ENCODE measurements at places on chromosomes 1 and 21.

DNA sequence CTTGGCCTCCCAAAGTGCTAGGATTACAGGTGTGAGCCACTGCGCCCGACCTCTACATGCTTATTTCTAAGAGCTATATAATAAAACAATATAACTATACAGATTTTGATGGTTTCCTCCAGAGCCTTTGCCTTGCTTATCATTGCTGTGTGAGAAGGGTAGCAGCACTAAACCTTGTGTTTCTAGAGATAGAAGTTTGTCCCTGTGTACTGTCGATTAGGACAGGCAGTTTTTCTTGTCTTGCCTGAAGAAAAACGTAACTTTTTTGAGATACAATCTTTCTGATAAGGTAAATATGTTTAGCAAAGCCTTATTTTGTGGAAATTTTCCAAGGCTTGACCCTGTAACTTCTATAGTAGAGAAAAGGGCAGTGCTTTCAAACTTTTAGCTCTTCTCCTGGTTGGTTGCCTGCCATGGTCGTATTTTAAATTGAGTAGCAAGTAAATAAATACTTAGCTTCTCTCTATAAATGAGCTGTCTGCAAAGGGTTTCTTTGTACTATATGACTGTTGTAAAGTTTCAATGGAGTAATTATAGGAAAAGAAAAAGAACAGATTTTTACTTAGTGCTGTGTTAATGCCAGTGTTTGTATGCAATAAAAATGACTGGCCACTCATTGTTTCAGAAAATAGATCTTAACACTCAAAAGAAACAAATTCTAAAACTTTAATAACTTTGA, 86.4 kb upstream of the CACYBP start:
- DNase-seq, result no peak

DNA sequence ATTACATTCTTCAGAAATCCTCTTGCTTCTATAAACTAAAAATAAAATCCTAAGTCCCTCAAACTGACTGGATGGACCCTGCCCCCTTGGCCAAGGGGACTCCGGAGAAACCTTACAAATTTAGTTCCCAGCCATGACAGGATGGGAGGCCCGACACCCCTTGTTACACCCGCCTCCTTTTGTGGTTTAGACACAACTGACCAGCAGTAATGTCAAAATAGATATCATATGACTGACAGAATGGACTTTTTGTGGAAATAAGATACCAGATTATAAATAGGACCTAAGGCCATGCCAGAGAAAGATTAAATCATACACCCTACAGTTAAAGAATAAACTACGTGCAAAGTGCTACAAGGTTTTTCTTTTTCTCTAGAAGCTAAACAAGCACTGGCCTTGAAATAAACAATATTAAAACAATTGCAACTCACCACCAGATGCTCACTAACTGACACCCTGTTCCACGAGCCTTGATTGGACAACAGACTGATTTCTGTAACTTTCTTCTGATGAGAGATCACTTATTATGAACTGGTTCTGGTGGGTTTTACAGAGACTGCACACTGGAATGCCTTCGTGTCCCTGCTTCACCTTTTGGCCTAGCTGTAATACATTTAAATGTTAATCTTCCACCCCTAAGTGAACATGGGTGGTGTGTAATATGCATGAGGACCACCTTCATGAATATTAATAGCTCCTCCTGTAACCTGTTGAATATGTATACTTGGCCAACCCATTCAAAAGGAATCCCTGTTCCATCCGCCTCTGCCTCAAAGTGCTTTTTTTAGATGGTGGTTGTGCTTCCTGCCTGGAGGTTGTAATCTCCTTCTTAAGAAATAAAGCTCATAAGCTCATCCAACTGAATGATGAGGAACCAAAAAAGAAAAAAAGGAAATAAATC, 99.6 kb downstream of the ODF2L start:
- no peak for DNase-seq

- DNase-seq, result no peak
Measured at GRCh38 chr21:24424776-24425175, 1182.5 kb downstream of the MRPL39 start.

DNA sequence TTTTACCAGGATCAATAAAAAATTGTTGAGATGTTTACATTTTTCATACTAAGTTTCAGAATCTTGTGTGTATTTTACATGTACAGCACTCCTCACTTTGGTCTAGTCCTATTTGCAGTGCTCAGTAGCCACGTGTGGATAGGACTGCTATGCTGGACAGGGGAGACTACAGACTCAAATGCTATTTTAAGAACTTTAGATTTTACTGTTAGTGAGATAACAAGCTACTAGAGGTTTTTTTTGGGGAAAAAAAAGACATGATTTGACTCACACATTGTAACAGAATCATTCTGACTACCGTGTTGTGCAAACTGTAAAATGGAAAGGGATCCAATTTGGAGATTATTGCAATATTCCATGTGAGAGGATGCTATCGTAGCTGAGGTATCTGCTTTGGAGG, 418.9 kb upstream of the PRMT6 start:
- no peak for DNase-seq

GRCh38 chr1:212437179-212437798, 4.6 kb downstream of the NENF start:
- no peak for DNase-seq

- no peak for DNase-seq
Measured at GRCh38 chr1:237672748-237673147, 218.0 kb downstream of the ZP4 start.

DNA sequence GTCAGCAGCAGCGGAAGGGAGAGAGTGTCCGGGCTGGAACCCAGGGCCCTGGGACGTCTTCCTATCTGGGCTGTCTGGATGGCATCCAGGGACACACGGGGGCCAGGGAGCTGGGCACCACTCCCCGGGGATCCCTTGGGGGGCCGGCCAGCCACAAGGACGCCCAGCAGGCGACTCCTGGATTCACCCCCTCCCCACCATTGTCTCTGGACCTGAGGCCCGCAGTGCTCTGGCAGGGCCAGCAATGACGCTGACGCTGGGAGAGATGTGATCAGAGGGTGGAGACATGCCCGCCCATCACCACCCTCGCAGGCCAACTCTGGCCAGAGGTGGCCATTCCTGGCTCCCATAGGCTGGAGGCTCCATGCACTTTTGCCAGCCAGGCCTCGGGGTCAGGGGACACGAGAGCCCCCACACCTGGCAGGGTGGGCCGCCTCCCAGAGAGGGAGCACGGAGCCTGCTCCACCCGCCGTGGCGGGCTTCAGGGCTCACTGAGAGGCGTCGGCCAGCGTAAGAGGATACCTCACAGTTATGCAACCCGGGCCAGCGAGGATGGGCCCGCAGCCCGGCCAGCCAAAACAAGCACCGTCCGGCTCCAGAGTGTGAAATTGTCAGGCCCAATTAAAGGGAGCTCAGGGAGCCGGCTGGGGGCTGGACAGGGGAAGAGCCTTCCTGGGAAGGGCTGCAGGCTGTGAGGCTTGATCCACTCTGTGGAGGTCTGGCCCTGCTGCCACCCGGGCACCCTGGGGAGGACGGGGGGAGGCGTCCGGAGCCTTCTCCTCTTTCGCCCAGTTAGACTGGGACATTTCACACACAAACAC, 10.3 kb downstream of the ACTRT2 start:
- DNase-seq, result peak; percentile 73

DNA sequence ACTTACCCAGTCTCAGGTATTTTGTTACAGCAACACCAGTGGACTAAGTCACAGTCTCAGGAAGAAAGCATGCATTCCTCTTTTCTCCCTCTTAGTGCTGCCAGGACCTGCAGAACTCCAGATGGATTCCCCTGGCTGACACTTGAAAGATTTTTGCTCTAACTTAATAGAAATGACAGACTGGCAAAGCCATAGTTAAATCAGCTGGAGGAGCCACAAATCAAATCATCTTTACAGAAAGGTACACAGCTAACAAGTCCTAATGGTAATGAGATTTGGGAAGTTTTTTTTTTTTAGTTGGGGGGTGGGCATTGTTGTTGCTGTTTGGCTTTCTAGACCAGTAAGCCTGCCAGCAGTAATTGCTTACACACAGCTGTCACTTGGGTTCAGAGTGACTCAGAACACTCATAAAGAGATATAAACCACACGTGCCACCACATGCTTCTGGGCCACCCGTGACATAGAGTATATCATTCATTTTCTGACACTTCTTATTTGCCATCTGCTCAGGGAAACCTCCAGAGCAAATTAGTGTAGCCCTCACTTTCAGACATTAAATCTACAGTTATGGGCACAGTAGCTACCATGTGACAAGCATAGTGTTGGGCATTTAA, 72.4 kb downstream of the FH start:
- DNase-seq, result no peak

DNA sequence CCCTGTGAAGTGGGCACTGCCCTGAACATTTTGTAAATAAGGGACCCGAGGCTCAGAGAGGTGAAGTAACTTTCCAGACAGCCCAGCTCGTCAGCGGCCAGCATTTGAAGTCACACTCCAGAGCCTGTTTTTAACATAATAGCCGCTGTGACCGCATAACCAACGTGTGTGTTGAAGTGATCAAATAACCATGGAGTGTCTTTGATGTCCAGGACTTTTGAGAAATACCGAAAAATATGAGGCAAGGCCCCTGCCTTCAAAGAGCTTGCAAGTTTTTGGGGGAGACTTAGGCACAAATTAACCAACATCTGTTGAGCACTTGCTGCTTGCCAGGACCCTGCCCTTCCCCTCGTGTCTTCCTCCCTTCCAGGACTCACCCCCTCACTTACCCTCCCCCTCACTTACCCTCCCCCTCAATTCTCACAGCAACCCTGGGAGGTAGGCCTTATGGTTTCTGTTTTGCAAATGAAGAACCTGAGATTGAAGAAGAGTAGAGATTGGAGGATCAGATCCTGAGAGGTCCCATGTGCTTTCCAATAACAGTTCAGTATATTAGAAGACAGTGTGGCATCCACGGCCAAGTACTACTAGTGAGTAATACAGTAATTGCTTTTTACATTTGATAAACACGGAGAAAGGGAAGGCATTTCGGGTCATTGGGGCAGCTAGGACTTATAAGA, 1.3 kb upstream of the SLC16A1 start:
- DNase-seq, result peak; percentile 30

- DNase-seq, result no peak
Measured at GRCh38 chr1:234756857-234757256, 146.9 kb upstream of the IRF2BP2 start.

DNA sequence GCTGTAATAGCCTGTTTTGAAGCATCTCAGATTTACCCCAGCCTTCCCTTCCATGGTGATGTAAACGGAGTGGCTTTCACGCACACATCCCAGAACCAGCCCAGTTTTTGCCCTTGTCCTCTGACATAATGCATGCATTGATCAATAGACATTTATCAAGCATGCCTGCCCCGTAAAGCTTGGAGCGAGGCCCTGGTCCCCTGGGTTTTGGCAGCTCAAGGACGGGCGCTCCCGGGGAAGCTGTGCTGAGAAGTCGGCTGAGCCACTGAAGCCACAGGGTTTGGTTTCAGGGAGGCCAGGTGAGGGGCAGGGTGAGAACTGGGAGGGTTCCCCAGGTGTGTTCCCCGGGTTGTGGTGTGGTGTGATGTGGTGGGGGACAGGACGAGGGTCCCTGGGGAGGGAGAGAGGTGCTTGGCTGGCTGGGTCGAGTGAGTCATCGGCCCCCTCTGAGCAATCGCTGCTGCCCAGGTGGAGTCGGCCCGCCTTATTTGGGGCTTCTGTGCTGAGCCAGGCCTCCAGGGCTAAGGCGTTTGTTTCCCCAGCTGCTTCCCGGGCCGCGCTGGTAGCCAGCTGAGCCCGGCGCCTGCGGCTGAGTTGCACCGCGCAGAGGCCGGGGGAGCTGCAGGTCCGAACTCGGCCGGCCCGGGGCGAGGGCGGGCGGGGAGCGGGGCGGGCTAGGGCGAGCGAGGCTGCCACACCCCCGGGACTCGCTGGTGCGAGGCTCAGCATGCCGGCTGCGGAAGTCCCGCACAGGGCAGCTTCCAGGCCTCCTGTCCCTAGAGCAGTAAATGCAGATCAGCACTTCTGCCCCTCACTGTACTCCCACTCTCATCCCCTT, 23.6 kb downstream of the ATP2B4 start:
- no peak for DNase-seq

GRCh38 chr1:54681358-54681757, 34.3 kb upstream of the TTC4 start:
- DNase-seq, result no peak

- no peak for DNase-seq
Measured at GRCh38 chr1:159201642-159202041, 3.0 kb upstream of the ACKR1 start.

GRCh38 chr1:201676641-201677040, 137.7 kb downstream of the NAV1 start:
- DNase-seq, result no peak

- DNase-seq, result no peak
Measured at GRCh38 chr1:71859806-71860205, 422.5 kb downstream of the NEGR1 start.

DNA sequence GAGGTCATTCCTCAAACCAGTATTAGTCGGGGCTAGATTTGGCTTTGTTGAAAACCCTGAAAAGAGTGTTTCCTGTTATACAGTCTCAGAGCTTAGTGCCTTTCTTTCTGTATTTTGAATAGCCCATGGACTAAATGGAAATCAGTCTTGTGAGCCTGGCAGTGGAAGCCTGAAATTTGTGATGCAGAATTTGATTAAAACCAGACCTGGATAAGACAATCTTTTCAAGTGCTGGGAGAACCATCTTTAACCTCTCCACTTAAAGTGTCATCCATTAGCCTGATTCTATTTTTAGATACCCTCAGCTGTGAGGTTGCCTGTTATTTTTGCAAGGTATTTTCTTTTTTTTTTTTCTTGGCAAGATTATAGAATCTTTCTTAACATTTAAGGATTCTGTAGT, 19.5 kb downstream of the ACTN2 start:
- DNase-seq, result peak; percentile 54

All from globus pallidus (tissue), 1 donor.